ENCODE measurements at places on chromosomes 11 and 22.
A peak's percentile ranks its signal among the peaks of the same experiment; 100 is the strongest.

- DNase-seq, result no peak
Measured at GRCh38 chr11:85863855-85864254, 8.7 kb downstream of the CCDC83 start.

DNA sequence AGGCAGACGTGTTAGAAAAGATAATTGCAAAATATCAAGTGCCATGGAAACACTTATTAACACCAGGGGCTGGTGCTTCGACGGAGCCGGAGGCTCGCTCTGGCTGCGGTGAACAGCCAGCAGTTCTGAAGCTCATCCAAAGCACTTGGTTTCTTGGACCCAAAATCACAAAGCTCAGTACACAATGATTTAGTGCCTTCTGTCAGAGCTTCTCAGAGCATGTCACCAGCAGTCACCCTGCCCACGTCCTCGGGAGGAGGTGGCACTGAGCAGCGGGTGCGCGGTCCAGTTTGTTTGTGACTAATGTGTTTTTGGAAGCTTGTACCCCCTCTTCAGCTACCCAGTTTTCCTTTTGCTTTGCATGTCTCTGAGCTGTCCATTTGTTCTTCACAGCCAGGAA is 58.7 kb upstream of the KIRREL3 start:
- no peak for DNase-seq

DNA sequence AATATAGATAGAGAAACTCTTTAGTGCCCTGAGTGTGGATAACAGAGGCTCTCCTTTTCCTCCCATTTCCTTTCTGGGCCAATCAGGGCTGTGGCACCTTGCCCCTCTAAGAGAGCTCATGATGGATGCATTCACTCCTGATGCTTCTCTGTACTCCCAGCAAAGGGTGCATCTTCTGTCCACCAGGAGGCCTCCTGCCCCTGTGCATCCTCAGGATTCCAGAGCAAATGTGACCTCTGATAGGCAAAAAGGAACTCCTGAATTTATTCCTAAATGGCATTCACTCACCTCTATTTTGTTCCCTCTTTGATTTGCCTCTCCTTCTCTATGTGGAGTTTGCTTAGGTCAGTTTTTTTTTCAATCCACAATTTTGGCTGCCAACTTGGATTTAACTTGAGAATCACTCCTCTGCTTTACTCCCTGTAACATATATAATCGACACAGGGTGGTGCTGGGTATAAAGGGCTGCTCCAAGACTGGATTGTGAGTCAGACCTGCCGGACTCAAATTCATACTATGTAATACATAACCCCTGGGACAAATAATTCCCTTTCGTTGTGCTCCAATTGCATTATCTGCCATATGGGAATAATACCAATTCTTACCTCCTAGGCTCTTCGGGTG is 1.1 kb upstream of the MRGPRX4 start:
- peak; percentile 50 for DNase-seq

DNA sequence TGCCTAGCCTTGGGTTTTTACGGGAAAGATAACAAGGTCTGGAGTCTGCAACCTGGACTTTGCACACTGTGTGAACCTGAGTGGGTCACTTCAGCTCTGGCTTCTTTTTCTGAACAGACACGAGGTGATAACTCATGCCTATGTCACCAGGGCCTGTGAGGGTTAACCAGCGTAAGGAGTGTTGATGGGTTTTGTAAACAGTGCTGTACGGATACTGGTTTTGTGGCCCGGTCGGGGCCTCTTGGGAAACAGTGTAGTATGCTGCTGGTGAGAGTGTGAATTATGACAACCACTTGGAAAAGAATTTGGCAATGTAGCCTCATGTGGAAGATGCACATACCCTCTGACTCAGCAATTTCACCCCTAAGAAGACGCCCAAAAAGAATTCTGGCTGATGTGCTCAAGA is 266.8 kb downstream of the MN1 start:
- no peak for DNase-seq

GRCh38 chr11:63262547-63262946 is 19.1 kb upstream of the SLC22A25 start:
- no peak for DNase-seq
